ENCODE measurements at places on chromosomes 3 and 15.

- no peak for DNase-seq
Observed at GRCh38 chr3:142642956-142643355, 46.8 kb downstream of the PLS1 start.

- DNase-seq, result no peak
Observed at GRCh38 chr3:77506384-77506783, 466.5 kb downstream of the ROBO2 start.

DNA sequence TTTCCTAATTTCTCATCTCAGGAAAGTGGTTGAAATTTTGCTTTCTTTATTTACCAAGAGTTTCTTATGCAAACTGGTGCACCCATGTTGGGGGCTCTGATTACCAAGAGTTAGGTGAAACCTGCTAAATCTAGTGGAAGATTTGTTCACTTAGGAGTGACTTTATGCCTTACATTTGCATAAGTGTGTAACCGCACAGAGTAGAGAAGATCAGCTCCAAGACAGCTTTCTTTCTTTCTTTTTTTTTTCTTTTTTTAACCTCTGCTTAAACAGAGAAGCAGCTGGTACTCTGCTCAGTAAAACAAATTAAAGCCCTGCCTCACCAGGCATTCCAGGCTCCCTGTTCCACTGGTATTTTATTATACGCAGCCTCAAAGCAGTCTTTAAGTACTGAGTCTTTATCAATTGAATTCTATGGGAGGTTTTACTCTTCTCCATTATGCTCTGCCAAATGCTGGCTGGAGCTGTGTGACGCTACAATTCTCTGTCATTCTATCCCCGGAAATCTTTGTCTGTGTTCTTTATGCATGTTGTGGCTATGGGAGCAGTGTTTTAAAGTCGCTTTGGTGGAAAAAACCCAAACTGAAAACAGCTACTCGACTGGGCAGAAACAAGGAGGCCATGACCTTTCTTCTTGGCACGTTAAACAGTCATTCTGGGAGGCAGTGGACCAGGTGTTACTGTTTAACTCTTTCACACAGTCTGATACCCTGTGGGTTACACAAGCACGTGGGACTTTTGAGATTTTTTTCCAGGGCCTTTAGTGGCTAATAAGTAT lies 55.2 kb upstream of the GBE1 start:
- peak; percentile 13 for DNase-seq

DNA sequence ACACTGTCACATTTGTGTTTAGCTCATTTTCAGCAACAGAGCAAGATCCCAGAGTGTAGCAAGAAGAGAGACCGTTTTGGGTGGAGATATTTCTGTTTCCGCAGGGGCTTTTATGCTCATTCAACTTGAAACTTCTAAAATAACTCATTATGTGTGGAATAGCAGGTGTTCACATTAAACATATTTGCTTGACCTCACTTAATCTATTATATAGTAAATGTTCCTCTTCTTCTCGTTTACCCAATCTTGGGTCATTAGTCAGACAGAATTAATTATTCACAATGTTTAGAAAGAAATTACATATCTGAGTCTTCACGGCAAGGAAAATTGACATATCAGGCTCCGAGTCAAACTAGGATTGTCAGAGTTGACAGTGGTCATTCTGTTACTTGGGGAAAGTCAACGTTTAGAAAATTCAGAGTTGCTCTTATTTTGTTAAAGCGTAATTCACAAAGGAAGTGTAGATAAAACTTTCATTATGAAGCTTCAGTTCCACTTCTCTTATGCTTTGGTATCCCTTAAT lies 222.9 kb downstream of the TPRG1 start:
- DNase-seq, result no peak

DNA sequence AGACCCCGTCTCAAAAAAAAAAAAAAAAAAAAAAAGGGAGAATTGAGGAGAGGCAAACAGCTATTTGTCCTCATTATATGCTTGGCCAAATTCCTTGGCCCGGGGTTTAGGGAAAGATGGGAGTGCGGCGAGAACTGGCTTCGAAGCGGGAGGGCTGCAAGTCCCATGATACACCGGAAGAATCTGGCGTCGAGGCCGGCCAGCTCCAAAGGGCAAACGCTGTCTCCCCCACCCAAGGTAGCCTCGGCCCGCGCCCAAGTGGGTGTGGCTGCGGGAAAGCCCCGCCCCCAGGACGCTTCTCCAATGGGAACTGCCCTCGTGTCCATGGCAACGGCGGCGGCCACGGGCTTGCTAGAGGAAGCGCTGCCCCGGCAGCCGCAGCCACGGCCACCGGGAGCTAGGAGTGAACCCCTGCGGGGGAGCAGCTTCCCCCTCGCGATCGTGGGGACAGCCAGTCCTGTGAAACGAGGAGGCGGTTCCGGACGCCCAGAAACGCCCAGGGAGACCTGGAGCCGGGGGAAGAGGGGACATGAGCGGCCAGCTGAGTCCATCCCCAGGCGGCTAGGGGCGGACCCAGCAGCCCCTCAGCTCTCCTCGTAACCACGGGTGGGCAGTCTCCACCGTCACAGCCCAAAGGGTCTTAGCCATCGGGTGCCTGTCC lies at the start of gene TTLL13:
TSS of gene TTLL13 (plus strand) at position 354 of the 661 bp plus-strand sequence. CDS start 1,075 bp downstream, outside the sequence.
- DNase-seq, result peak; percentile 97

DNA sequence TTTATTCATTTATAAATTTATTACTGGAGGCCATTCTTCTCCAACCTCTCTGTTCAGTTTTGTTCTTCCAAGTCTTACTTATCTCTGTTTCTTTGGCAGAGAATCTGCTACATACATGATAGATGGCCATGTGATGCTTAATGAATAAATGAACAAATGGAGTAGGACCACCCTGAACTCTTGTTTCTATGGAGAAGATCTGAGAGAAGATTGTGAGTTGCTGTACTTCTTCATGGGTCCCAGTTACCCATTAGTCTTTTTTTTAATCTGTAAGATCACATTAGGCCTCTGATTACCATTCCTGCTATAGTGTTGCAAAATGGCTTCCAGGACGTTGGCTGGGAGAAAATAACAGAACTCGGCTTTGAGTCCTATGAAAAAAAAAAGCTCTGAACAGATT lies 191.9 kb upstream of the SYNPR start:
- no peak for DNase-seq
